ENCODE measurements at places on chromosomes 16 and 17.

DNA sequence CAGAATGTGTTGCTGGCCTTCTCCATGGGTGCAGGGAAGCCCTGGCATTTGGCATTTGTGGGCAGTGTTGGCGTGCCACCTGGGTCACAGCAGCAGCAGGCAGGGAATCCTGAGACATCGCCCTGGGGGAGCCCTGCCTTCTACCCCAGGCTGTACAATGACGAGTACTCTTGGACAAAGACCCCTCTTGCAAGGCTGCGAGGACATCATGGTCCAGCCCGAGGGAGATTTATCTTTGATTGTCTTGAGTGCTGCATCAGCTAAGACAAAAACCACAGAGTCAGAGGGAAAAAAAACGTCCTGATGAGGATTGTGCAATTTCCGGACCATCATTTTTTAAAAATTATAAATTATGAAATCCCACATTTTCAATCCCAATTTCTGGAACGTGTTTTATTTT is 3.7 kb downstream of the CRISPLD2 start:
- no peak for DNase-seq

GRCh38 chr16:25109643-25110042 is 1.9 kb upstream of the LCMT1 start:
- DNase-seq, result no peak

DNA sequence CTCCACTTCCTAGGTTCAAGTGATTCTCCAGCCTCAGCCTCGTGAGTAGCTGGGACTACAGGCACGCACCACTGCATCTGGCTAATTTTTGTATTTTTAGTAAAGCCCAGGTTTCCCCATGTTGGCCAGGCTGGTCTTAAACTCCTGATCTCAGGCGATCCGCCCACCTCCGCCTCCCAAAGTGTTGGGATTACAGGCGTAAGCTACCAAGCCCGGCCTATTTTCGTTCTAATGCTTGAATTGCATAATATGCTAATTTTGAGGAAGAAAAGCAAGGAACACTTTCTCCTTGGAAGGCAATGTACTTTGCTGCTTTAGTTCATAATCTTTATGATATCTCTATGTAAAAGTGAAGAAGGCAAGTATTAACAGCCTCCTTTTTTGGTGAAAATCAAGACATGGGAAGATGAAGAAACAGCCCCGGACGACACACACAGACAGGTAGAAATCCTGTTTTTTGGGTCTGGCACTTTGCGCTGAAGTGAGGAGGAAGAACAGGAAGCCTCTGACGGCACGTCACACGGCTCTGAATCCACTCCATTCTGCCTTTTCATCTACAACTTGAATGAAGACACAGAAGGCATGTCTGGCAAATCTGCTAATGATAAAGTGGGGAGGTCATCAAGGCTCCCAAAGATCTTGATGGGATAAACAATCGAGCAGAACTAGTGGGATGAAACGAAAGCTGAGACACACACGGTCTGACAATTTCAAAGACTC is 24.9 kb downstream of the VPS53 start:
- no peak for DNase-seq

DNA sequence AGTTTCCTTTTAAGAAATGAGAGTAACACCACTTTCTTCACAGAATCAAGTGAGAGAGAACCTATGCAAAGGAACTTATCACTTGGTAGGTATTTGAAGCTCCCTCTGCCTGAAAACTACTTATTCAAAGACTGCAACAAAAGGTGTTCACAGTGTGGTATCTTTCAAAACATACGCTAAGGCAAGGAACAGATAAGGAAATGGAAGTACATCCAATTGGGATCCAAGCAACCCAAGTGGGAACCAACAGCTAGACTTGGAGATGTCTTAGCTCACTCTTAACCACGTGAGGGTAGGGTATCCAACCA is 431 bp upstream of the PPM1E start:
- DNase-seq, result no peak

GRCh38 chr16:71229344-71229743 is 1.2 kb downstream of the HYDIN start:
- DNase-seq, result no peak

- DNase-seq, result peak; percentile 20
Measured at GRCh38 chr17:14428648-14429029, 127.8 kb downstream of the HS3ST3B1 start.

- no peak for DNase-seq
Measured at GRCh38 chr16:86214326-86215232, 295.7 kb upstream of the FOXF1 start.

Data from activated CD8-positive, alpha-beta memory T cell treated with anti-CD3 and anti-CD28 coated beads, Interleukin-2, amount 50 U/mL, for 4 hours (primary cell).